ENCODE measurements at places on chromosomes 5 and 9.

GRCh38 chr9:117574099-117574498 is 130.1 kb upstream of the TLR4 start:
- DNase-seq, result no peak

GRCh38 chr9:125795970-125796596 is 48.9 kb downstream of the PBX3 start:
- DNase-seq, result no peak

DNA sequence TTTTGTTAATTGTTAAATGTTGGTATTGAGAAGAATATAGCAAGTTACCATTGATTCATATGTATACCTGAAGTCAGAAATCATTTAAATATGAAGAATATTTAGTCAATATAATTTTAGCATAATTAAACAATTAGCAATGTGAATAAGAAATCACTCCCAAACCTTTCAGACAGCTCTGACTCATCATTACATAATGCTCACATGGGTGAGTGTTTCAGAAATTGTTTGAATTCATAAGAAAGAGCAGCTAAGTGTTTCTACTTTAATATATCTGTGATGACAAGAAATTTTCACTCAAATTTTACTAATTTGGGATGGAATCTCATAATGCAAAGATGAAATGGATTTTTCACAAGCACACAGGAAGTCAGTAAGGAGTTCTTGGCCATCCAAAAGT is 42.0 kb upstream of the CDC42SE2 start:
- no peak for DNase-seq

- no peak for DNase-seq
Observed at GRCh38 chr9:130636648-130637020, 27.8 kb upstream of the PRDM12 start.

DNA sequence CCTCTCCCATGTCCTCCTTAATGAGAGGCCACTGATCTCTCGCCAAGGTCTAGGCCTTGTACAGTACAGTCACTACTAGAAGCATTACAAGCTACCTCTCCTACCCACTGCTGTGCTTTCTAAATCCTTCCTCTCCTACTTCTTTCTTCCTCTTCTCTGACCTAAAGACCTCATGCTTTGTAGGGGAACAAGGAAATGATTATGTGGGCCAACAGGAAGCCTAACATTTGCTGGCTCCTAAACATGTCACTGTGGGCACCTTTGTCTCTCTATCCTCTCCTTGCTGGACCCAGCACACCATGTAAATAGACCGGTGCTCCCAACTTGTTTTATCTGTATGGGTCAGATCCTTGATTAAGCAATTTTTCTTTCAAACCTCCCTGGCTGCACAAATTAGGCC is 16.7 kb downstream of the SLC28A3 start:
- no peak for DNase-seq

DNA sequence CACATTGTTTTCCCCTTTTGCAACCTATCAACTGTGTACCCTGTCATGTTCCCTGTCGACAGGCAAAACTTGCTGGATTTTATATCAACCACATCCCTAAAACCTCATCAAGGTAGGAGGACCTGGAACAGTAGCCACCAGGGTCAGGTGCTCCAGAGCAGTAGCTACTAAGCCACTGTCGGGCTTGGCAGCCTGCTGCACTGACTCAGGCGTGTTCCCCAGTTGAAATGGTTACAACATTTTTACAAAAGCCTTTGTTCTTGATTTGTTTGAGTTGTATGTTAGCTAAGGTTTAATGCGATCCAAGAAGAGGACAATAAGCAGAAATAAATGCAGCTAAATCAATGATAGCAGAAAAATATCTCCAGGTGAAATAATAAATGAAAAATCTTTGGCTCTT is 407.4 kb upstream of the TLE4 start:
- no peak for DNase-seq

- DNase-seq, result no peak
Observed at GRCh38 chr5:117877731-117878130, 1110.6 kb downstream of the DTWD2 start.

- DNase-seq, result no peak
Observed at GRCh38 chr9:136424750-136425362, 14.4 kb downstream of the PMPCA start.

GRCh38 chr5:123156577-123157296 is 67.7 kb downstream of the PRDM6 start:
- no peak for DNase-seq

DNA sequence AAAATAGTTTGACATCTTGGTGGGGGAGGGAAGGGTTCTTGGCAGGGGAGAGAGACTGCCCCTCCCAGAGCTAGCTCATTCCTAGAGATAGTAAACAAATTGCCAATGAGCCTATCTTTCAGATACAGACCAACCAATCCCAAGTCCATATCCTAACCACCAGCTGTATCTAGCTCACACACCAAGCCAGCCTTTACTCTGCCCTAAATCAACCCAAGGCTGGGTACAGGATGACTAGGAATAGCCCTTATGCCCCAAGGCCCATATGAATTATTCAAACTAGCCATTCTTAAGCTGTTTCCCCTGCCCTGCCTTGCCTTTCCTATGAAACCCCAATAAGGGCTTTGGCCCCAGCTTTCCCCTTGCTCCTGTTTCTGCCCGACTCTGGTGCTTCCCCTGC is 281.3 kb upstream of the PANK3 start:
- DNase-seq, result no peak

GRCh38 chr9:36961051-36961450 is 73.0 kb downstream of the PAX5 start:
- no peak for DNase-seq

DNA sequence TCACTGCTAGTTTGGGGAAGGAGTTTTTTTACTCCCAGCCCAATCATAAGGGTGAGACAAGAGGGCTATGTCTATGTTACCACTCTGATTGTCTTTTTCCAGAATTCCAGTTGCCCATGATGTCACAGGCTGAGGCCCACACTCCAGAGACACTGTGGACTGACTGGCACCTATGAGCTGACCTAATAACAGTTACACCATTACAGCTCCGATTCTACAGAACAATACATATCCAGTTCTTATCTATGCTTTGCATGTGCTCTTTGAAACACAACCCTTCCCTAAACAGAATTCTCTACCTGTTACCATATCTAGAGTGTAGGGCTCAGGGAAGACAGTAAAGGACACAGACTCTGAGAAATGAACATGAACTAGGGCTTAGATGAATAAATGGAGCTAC is 45.7 kb upstream of the ALDOB start:
- DNase-seq, result no peak

DNA sequence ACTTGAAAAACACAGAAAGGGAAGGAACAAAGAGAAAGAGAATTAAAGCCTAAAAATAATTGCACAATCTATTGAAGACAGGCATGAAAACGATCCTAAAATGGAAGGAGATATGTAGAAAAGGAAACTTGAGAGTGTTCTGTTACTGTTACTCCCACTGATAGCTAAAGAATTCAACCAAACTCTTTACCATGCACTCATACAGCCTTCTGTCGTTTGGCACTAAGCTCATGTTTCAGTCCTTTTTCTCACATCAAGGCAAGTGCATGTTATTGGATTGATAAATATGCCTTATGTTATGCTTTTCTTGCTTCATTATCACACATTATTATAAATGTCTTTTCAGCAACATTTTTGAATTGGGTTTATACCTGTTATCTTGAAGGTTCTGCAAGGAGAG is 696.5 kb downstream of the EFNA5 start:
- no peak for DNase-seq

GRCh38 chr5:35246411-35246810 is 16.1 kb upstream of the PRLR start:
- DNase-seq, result no peak

GRCh38 chr5:59036274-59036961 is 453.5 kb downstream of the RAB3C start:
- no peak for DNase-seq

- DNase-seq, result no peak
Observed at GRCh38 chr5:144194144-144194543, 23.5 kb downstream of the KCTD16 start.

DNA sequence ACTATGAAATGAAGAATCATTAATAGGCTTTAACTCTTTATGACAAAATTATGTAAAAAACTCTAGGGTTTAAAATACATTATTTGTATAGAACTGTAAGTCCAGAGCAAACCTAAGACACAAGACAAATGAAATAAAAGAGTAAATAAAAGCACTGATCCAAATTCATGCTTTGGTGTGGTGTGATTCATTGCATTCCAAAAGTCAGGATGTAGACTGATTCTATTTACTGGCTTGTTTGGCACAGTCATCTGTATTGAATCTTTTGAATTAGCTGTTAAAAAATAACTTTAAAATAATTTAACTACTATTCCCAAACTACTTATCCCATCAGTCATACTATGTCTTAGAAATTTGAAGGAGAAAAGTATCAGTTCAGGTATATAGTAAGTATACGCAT is 31.1 kb downstream of the IL4 start:
- no peak for DNase-seq

- no peak for DNase-seq
Observed at GRCh38 chr5:2549354-2549753, 202.1 kb downstream of the IRX2 start.

DNA sequence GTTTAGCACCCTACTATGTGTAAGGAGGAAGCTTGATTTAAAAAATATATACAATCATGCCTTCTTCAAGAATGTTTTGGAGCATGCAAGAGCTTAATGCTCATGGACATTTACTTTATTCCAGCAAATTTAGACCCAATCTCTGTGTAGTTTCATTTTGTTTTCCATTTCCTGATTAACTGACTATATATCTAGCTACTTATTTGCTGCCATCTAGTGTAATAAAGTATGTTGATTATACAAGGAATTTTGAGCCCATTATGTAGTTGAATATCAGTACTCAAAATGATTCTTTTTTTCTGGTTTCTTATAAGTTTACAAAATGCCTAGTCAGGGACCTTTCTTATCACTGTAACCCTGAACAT is 100.0 kb upstream of the CCDC152 start:
- no peak for DNase-seq

DNA sequence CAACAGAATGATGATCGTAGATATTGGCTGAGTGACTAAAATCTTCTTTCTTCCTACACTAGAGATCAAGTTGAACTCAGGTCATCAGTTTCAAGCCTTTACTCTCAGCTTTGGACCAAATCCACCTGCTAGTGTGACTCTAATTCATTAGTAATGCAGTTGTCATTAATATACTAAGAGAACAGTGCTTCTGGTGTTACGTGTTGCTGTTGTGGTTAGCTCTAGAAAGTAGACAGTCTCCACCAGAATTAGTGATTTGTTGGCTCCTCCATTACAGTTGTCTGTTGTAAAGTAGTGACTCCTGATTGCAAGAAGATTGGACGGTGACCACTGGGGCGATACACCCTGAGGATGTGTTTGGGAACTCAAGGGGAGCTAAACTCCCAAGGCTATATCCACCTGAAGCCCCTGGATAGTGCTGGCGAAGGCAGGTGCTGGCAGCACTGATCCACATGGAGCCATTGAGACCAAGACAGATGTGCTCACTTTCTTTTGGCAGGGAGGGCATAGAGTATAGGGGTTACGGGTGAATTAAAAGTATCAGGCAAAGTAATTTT is 3.1 kb downstream of the CAMK4 start:
- DNase-seq, result no peak

DNA sequence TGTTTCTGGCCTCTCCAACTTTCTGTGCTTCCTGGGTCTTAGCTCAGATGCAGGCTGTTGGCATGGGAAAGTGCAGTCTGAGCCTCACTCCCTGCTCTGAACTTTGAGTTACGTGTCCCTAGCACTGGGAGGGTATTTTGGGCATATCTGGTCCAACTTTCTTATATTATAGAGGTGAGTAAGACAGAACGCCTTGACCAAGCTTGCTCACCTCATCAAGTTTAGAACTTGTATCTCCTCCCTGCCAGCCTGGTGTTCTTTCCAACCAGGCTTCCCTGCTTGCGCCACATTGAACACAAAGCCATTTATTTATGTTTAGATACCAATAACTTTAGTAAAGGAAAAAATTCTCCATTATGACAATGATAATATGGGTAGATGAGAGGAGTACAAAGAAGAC is 33.2 kb downstream of the TNC start:
- DNase-seq, result no peak

GRCh38 chr9:125691869-125692268 is 15.1 kb downstream of the MAPKAP1 start:
- DNase-seq, result no peak

DNA sequence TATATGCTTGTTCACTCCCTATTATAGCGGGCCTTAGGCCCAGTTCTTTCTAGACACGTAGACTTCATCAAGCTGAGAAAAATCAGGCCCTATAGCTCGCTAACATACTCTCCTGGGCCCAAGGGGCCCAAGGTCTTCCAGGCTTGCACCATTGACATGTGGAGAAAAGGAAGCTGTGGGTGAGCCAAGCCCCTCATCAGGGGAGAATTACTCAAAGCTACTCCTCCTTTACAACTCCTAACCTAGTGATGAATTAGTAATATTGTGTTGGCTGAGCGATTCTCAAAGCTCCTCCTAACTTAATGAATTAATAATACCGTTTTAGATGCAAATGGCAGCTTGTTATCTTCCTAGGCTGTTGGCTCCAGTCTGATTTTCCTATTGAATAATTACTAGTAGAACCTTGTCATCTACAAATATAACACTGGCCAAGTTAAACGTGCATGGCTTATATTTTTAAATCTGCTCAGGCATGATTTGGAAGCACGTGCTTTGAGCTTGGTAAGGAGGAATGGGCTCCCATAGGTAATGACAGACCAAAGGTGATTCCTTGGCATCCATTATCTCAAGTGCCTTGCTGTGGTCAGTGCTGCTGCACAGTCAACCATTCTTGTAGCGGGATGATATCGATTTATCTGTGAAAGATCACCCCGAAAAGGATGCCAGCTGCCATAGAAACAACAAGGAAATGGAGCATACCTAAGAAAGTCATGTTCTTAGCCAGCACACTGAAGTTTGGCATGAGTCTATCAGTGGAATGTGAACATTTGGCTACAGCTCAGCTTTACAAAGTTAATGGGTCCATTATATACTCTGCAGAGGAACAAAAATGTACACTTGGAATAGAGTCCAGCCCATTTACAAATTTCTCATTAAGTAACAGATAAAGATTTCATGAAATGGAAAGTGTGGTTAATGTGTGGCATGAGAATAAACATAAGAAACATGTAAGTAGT is 23.8 kb downstream of the LVRN start:
- no peak for DNase-seq

GRCh38 chr9:136621019-136621733 is 41.5 kb upstream of the EGFL7 start:
- DNase-seq, result no peak

- DNase-seq, result no peak
Observed at GRCh38 chr9:68912561-68912960, 101.4 kb downstream of the PRKACG start.

- DNase-seq, result no peak
Observed at GRCh38 chr5:179314606-179315355, 30.5 kb downstream of the ADAMTS2 start.

Measured in T-helper 22 cell (primary cell).